Effector CD8-positive, alpha-beta T cell (primary cell): ENCODE measurements at places on chromosomes 5 and 9.

- DNase-seq, result no peak
These were observed 101.1 kb downstream of the RGS3 start for GRCh38 chr9:113564498-113565237.

DNA sequence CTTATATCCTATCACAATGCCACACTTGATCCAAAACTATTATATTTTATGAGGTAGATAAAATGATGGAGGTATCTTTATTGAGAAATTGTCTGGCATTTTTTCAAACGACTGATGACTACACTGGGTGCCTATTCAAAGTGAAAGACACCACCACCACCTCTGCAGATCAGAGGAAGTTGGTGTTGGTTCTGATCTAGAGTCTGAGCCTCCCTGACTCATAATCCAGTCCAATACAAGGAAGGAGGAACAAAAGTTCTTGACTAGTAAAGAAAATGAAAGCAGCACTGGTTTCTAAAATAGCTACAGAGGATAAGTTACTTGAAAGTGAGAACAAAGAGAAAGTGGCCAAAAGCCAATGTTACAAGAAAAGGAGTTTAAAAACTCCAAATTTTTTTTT lies 139.9 kb downstream of the RFX3 start:
- no peak for DNase-seq

GRCh38 chr9:125966959-125967711 lies 220.0 kb downstream of the PBX3 start:
- DNase-seq, result no peak

DNA sequence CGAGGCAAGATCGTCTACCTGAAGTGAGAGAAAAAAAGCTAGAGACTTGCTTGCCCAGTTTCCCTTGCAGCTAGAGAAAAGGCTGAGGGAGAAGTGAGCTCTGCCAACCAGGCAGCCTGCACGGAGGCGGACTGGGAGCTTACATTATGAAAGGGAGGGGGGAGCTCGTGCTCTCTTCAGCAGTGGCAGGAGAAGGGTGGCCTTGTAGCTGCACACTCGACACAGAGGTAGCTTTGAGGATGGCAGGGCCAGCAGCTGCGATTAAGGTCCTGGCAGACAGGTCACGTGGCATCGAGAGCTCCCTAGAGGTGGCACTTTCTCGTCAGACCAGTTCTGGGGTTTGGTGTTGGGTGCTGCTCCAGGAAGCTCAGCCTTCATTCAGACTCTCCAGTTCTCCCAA lies 26.7 kb downstream of the APBA1 start:
- DNase-seq, result no peak

GRCh38 chr9:71243951-71244350 lies 122.5 kb upstream of the TRPM3 start:
- no peak for DNase-seq

- DNase-seq, result no peak
These were observed 129.7 kb downstream of the ARL15 start for GRCh38 chr5:54180630-54181031.

GRCh38 chr5:62419609-62420008 lies 7.0 kb downstream of the IPO11 start:
- DNase-seq, result no peak

GRCh38 chr5:163498886-163499285 lies 6.5 kb upstream of the MAT2B start:
- DNase-seq, result no peak

DNA sequence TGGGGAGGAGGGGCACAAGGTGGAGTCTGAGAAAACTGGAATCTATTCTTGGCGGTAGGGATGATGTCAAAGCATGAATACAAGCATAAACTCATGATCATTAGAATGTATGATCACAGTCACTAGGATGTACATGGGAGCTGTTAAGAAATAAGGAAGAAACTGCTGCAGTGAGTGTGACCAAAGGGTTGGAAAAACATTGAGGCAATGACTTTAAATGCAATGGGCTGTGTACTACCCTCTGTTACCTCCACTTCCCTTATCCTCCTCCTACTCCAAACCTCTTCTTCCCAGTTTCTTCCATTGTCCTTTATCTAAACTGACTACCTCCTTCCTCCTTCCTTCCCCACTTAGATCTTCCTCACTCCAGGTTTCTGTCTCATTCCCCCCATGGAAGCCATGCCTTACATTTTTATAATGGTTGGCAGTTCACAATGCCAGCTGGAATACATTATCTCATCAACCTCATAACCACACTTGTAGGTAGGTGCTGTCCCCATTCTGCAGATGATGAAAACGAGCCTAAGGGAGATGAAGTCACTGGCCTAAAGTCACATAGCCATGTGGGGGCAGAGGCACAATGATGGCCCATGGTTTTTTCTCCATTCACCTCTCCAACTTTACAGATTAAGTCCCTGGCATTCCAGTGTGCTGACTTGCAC lies 21.9 kb upstream of the TNFSF15 start:
- no peak for DNase-seq

DNA sequence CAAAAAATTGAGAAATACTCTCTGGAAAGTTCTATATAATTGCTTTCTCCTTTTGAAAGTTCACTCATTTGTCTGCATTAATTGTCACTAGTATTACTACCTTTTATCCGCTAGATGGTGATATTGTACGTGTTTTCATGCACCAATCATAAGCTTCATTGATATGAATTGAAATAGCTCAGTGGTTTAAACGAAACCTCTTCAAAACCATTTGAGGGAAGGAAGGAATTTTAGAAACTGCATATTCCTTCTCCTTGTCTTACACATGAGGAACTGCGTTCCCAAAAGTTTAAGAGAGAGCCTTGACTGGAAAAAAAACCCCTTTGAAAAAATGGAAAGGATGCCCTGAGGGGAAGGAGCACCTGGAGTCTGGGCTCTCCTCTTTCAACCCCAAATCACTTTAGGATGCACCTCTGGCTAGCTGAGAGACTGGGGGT lies 98.6 kb downstream of the YTHDC2 start:
- no peak for DNase-seq

DNA sequence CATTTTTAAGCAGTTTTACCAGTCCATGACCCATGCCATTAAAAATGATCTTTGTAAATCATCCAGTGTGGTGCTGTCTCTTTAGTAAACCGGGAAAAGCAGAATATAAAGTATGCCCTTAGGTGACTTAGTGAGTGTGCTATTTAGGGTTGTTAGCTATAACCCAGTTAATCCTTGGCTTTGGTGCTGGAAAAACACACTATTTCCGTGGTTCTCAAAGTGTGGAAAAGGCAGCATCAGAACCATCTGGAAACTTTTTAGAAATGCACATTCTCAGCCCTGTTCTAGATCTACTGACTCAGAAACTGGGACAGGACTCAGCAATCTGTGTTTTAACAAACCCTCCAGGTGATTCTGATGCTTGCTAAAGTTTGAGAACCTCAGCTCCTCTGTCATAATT lies 123.6 kb upstream of the ZNF608 start:
- no peak for DNase-seq

GRCh38 chr9:217950-218349 lies 3.3 kb downstream of the DOCK8 start:
- no peak for DNase-seq
